ENCODE measurements at places on chromosomes 6 and 20.

DNA sequence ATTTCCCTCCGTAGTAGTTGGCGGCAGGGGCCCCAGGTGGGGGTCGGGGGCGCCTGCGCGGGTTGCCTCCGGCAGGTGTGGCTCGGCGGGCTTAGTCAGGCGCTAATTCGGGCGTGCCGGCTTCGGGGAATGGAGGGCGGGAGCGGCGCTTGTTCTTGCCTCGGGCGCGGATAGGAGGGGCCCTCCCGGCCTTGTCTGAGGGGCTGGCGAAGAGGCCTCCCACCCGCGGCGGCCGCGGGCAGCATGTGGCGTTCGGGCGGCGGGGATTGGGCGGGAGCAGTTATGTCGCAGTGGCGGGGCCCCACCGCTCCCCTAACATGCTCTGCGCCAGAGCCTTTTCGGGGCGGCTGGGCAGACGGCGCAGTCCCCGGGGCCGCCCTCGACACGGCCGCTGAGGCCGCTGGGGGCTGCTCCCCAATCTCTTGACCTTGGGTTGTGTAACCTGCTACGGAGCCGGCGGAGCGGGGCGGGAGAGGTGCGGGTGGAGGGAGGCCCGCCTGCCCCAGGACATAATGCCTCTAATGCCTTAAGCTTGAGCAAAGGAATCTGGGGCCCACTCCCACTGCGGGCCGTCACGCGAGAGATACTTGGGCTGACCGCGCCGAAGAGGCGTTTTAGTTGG, 1.1 kb downstream of the AMD1 start:
- DNase-seq = peak; percentile 42

- DNase-seq = no peak
Observed at GRCh38 chr6:18406955-18407749, 20.0 kb downstream of the RNF144B start.

GRCh38 chr6:2556761-2557160, 194.0 kb downstream of the MYLK4 start:
- no peak for DNase-seq

- no peak for DNase-seq
Observed at GRCh38 chr6:42696526-42697267, 25.7 kb downstream of the PRPH2 start.

DNA sequence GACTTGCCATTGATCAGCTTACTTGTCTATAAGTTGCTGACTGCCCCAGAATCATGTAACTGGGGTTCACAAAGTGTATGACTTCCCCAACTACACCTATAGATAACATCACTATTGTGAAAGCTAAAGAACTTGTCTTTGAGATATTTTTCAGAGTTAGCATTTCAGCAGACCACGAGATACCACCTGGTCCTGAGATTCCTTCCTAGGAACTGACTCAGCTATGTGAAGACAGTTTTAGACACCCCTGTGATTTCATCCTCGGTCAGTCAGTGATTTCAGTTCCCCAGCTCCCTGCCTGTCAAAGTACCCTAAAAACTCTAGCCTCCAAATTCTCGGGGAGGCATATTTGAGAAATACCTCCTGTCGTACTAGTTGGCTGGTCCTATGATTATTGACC, 62.4 kb downstream of the TXNDC5 start:
- DNase-seq = no peak

GRCh38 chr6:32166411-32167061, 2.1 kb downstream of the EGFL8 start:
- peak; percentile 31 for DNase-seq

DNA sequence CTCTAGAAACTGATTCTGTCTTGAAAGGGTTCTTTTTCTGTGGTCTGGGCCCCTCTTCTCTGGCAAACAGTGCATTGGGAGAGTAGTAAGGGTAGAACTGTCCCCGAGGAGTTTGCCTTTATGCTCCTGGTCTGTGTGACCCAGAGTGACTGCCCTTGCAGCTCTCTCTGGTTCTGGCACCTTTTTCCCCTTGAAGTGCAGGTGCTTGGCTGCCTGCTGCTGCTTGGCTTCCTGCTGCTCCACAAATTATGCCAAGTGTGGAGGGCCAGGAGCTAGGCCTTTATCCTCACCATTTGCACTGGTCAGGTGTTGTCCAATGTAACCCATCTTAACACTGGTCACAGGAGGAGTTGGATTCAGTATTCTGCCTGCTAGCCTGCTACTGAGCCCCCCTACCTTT, 11.2 kb downstream of the KIZ start:
- DNase-seq = no peak

- DNase-seq = no peak
Observed at GRCh38 chr6:119240257-119241110, 109.1 kb downstream of the MAN1A1 start.

DNA sequence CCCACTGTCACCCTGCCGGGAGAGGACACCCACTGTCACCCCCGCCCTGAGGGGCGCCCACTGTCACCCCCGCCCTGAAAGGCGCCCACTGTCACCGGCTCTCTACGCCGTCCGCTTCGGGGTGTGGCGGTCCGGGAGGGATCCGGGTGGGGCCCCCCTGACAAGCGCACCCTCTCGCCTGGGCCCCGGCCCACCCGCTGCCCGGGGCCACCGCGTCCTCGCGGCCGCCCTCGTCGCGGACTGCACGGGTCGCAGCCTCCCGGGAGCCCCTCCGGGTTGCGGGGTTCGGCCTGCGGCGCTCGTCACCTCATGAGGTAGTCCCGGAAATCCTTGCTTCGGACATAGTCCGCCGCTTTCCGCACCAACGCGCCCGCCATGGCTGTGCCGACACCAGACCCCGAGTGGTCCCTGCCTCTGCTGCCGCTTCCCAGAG, 224 bp downstream of the MPC1 start:
- peak; percentile 45 for DNase-seq

GRCh38 chr6:44004136-44004535, 123.1 kb downstream of the MRPL14 start:
- no peak for DNase-seq

DNA sequence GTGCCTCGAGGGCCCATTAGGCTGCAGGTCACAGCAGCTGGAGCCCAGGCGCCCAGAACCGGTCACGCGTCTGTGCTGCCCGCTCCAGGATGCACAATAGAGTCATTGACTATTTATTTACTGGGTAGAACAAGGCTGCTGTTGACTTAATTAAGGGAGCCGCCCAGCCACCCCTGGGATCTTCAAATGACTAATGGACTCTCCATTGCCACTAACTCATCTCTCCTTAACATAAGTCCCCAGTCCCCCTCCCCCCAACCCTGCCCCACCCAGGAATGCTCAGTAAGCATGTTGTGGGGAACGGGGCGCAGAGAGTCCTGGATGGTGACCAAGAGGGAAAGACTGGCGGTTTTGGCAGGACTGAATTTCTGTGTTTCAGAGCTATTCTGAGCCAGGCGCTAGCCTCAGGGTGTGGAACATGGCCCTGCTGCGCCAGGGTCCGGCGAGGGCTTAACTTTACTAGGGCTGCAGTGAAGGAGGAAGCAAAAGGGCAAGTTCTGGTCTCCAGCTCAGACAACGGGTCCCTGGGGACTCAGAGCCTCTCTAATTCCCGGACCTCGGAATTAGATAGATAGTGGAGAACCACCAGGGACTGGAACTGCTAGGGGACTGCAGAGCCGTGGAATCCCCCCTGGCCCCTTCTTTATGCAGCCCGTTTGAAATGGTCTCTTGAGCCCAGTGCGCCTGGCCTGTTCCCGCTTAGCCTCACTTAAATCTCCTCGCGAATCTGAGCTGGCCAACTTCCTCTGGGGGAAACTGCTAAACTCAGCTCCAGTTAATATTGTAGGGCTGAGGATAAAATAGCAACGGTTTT, 1.5 kb upstream of the GRIK2 start:
- no peak for DNase-seq

DNA sequence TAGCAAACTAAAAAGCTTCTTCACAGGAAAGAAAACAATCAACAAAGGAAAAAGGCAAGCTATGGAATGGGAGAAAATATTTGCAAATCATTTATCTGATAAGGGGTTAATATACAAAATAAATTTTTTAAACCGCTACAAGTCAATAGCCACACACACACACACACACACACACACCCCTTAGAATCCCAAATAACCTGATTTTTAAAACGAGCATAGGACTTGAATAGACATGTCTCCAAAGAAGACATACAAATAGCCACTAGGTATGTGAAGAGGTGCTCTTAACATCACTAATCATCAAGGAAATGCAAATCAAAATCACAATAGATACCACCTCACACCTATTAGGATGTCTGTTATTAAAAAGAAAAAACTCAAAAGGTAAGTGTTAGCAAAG, 187.7 kb downstream of the TRIM27 start:
- DNase-seq = no peak

- DNase-seq = no peak
Observed at GRCh38 chr20:47729472-47729871, 55.8 kb downstream of the SULF2 start.

- DNase-seq = peak; percentile 63
Observed at GRCh38 chr20:25178563-25179438, 16.7 kb upstream of the ENTPD6 start.
